ENCODE measurements at places on chromosomes 2 and 18.

DNA sequence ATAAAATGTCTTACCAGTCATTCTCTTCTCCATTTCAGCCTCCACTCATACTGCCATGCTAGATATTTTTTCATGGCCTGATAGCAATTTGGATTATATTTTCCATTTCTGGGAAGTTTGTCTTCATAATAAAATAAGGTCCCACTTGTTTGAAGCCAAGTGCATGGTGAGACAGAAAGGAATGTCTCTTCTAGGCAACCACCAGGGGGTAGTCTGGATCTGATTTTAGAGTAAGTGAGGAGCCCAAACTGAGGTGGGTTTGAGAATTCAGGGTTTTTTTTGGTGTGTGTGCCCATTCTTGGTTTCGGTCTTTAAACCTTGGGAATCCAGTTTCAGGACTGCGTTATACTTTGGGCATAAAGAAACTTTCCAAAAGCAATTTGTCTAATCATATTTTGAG is 315.5 kb downstream of the RPRM start:
- peak; percentile 5 for DNase-seq

DNA sequence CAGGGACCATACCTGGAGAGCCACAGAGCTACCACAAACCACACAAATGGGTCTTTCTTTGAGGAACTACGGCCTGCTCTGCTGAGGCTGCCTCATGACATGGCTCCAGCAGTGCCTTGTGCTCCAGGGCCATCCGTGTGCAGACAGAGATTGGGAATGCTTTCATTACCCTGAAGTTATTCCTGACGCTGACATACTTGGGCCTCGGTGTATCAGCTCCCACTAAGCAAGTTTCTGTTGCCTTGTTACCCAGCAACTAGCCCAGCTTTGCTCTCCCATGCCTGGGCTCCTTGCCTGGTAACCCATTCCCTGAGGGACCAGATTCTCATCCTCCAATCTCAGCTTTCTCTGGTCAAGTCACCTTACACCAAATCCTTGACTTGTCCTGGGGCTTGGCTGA is 80.3 kb upstream of the FZD7 start:
- DNase-seq = no peak

- no peak for DNase-seq
Measured at GRCh38 chr2:144324446-144325045, 195.4 kb downstream of the ZEB2 start.

- DNase-seq = peak; percentile 48
Measured at GRCh38 chr2:119753041-119753929, 6.4 kb upstream of the PTPN4 start.

- peak; percentile 3 for DNase-seq
Measured at GRCh38 chr2:181070119-181070835, 89.9 kb downstream of the UBE2E3 start.

DNA sequence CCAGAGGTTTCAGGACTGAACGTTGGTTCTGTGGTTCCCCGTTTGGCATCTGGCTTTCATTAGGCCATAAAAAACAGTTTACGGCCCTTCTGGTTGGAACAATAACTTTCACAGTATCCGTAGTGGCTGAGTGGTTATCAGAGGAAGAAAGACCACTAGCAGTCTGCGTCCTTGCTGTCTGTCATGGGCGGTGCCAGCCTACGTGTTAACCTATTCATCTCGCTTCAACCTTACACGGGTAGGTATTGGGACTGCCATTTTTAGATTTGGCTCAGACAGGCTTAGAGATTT is 42.6 kb upstream of the ROCK2 start:
- no peak for DNase-seq

GRCh38 chr2:216873573-216873972 is 13.7 kb upstream of the TNP1 start:
- DNase-seq = no peak

GRCh38 chr2:100891906-100892642 is 72.1 kb downstream of the NPAS2 start:
- DNase-seq = no peak

DNA sequence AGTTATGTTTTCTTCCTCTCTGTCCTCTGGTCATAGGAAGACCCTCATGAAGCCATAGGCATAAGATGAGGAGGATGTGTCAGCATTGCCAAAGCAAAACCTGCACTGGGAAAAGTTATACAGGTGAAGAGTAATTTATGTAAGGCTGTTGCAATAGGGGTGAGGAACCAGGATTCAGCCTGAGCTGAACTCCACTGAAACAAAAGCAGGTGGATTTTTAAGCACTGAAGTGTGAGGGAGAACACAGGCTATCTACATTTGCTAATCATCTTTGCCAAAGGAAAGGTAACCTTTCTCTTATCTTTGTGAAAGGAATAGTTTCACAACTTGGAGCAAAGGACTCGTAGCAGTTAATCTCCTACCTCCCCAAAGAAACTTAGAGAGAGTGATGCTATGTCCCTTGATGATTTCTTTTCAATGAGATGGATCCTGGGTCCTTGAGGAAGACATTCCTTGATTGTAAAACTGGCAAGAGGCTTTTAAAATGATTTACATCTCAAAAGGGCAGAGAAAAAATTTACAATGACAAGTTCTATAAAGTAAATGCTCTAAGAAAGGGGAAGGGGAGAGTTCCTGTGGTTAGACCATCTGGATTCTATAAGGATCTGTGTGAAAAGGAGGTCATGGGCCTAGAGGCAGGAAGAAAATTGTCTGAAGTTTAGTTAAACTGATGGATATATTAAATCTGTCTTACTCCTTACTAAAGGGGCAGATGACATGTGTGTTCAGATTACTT is 385.4 kb upstream of the CDH7 start:
- no peak for DNase-seq

- DNase-seq = no peak
Measured at GRCh38 chr18:45449418-45450227, 165.7 kb upstream of the SLC14A2 start.

GRCh38 chr18:79624356-79625170 is 55.0 kb upstream of the CTDP1 start:
- no peak for DNase-seq

DNA sequence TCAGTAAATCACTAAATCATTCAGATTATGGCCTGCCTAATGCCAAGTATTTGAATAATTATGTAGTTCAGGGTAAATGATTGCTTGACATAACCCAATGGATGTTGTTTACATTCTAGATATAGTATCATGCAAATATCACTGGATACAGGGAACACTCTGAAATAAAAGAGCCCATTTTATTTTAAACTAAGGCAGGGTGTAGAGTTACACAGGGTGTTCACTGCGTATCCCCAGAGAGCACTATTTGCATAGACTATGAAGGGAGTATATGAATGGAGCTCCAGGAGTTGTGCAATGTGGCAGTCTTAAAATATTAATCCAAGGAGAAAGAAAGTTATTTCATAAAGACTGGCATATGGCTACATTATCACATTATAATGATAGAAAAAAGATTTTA is 701.1 kb upstream of the KLHL29 start:
- no peak for DNase-seq

- peak; percentile 81 for DNase-seq
Measured at GRCh38 chr2:176140513-176141317, 10.6 kb upstream of the HOXD4 start.

DNA sequence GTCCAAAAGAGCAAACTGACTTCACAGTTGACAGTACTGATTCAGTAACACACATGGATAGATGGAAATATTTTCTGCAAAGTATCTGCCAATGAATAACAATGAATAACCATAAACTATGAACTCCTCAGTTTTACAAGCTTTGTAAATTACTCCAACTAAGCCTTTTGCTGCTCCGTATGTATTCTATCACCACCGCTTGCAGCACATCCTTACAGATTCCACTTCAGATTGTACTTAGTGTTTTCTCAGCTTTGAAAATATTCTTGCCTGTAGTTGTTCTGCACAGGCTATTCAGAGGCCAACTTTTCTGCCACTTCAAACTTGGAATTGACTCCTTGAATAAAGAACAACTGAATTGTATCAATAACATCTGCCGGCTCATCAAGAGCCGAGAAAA is 36.2 kb downstream of the TLK1 start:
- DNase-seq = no peak

DNA sequence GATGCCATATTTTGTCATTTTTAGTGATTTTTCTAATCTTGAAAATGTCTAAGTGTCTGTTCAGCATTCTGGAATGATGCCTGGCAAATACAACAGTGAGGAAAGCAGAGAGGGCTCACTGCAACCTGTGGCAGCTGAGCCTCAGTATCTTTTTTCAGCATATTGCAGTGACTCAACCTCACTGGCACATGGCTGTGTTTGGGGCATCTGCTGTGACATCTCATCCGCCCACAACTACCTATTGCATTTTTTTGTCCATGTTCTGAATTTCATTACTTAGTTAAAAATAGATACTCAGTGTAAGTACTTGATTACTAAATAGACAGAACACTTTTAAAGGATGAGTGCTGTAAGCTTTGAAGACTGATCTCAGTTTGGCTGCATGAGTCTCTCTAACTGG is 10.7 kb downstream of the BABAM2 start:
- no peak for DNase-seq

DNA sequence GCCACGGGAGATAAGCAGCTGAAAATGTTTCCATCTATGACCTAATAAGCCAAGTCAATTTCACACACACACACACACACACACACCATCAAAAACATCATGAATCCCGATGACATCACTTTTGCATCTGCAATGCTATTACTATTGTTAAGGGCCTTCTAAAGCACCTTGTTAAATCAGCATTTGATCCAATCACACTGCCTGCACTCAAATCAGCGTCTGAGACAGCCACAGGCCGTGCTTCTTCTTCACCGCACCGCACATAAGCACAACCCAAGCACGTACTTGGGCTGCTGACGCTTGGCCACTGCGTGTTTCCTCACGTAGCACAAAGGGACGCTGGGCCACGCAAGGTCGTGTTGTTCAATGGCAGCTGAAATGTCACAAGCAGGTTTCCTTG is 15.8 kb upstream of the MTCL1 start:
- DNase-seq = no peak

- peak; percentile 55 for DNase-seq
Measured at GRCh38 chr18:944440-944839, 39.8 kb downstream of the ADCYAP1 start.

- no peak for DNase-seq
Measured at GRCh38 chr2:65620026-65620425, 187.6 kb upstream of the SPRED2 start.

GRCh38 chr2:44680424-44680971 is 261.0 kb upstream of the SIX3 start:
- DNase-seq = no peak

- DNase-seq = no peak
Measured at GRCh38 chr2:143842836-143843235, 677.1 kb downstream of the ZEB2 start.

GRCh38 chr2:120958623-120959366 is 223.1 kb downstream of the GLI2 start:
- DNase-seq = no peak

GRCh38 chr2:63268946-63269345 is 218.3 kb downstream of the OTX1 start:
- no peak for DNase-seq

GRCh38 chr2:222269132-222269531 is 29.7 kb downstream of the PAX3 start:
- DNase-seq = no peak

- no peak for DNase-seq
Measured at GRCh38 chr2:73822276-73822675, 6.5 kb upstream of the STAMBP start.

DNA sequence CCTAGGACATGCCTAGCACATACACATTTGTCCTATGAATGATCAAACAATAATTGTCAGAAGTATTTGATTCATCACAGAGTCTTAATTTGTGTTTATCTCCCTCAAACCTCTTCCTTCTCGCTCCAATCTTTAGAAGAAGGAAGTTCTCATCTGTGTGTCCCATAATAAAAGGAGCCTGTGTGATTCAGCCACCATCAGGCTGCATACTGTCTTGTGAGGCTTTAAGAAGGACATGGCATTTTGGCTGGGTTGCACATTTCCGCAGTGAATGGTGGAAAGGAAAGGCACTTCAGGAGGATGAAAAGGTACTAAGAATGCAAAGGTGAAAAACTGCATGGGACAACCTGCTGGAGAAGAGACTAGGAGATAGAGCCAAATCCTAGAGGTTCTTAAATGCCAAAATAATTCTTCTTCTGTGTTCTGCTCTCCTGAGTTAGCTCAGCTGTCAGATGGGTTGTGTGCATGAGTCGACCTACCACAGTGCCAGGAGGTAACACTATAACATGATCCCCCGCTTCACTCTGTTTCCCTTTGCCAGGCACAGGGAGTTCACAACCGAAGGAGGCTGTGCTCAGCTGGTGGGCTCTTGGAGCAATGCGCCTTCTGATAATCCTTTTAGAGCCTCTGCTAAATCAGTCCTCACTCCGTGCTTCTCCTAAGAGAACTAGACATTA is 120.1 kb downstream of the IRS1 start:
- DNase-seq = no peak

- no peak for DNase-seq
Measured at GRCh38 chr2:80971-81736, 34.8 kb upstream of the FAM110C start.

DNA sequence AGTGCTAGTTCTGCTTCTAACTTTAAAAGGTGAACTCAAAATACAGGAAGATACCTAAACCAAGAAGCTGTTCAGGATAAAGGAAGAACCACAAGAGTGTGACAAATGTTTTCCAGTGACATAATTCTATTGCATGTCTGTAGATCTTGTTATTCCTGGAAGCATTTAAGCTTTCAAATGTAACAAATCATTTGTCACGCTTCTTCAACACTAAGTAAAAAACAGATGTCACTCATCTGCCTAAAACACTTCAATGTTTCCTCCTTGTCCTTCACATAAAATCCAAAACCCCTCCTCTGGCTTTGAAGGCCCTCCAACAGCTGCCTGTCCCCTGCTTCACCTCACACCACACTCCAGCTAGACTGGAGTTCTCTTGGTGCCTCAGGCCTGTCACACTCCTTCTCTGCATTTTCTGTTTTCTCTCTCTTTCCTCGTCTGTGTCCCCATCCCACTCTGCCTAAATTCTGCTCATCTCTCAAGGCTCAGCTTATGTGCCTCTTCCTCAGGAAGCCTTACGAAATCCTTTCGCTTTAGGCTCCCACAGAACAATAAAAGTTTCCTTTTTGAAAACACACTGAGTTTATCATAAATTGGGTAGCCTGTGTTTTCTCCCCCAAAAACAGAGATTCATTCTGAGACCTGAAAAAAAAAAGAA is 6.4 kb upstream of the CLEC4F start:
- no peak for DNase-seq

GRCh38 chr2:102718387-102719316 is 43.2 kb upstream of the TMEM182 start:
- no peak for DNase-seq

DNA sequence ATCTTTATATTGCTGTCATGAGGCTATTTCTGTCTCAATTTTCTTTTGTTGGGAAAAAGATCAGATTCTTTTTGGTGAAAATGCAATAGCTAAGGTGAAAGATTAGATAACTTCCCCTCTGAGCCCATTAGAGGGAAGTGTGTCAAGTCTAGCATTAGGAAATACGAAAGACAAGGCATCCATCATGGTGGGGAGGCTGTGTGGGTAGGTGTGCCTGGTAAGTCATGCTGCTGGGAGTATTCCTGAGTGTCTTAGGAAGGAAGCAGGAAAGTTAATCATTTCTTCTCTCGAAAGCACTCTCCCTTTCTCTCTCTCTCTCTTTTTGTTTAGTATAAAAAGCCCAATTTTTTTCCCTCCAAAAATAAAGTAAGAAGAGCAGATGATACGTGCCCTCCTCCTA is 780.2 kb upstream of the FSHR start:
- no peak for DNase-seq

- DNase-seq = no peak
Measured at GRCh38 chr2:156541229-156541628, 105.0 kb downstream of the GPD2 start.

GRCh38 chr2:126884861-126885750 is 13.6 kb upstream of the TEX51 start:
- no peak for DNase-seq
